ENCODE measurements at places on chromosomes 13 and 19.

DNA sequence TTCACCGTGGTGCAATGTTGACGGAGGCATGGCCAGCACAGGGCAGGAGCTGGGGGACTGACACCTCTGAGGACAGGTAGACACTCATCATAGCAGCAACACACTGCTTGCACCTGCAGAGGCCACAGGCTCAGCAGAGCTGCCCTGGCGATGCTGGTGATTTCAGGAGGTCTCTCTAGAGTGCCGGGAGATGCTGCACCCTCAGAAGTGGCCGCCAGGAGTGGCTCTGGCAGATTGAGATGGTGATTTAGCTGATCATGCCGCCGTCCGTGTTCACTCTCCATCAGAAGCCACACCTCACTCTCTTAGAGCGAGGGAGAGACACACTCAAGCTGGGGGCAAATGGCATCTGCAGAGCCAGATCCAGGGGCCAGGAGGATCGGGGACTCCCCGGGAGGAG is 244.6 kb upstream of the SGCG start:
- DNase-seq: no peak

DNA sequence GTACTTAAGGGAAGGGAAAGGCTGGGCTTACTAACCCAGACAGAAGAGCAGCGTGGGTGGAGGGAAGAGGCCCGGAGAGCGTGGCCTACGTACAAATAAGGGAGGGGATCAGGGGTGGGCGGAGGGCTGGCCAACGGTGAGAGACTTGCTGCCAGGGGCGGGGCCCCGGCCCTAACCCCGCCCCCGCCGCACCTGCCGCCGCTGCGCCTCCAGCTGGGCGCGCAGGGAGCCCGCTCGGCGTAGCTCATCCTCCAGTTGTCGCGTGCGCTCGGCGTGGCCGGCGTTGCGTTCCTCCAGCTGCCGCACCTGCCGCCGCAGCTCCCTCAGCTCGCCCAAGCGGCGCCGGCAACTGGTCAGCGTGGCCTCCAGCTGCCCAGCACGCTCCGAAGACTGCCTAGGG is 5.7 kb downstream of the HOOK2 start:
- DNase-seq: peak; percentile 70

- no peak for DNase-seq
Observed at GRCh38 chr13:44406617-44407016, 33.0 kb downstream of the SERP2 start.

DNA sequence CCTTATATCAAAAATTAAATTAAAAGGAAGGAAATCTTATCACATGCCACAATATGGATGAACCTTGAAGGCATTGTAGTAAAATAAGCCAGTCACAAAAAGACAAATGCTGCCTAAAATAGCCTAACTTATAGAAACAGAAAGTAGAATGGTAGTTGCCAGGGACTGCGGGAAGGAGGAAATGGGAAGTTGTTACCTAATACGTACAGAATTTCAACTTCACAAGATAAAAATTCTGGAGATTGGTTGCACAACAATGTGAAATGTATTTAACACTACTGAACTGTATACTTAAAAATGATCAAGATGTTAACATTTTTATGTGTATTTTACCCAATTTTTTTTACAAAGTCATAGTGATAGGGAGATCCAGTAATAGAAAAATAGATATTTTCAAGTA is 10.2 kb upstream of the N4BP2L2 start:
- no peak for DNase-seq

DNA sequence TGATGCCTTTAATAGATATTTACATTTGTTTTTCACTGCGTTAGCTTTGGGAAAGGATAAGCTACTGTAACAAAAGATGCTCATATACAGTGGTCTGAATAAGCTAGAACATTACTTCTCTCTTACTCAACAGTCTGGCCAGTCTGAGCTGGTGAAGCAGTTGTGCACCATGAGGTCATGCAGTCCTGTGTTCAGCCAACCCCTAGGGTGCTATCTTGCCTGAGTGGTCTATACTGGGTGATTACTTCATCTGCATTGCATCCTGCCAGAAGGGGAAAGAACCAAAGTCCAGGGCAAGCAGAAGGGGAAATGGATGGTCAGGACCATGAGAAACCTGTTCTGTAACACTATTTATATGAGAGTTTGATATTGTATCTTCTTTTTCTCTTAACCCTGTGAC is 31.5 kb downstream of the ERCC5 start:
- DNase-seq: no peak
